CD4-positive, alpha-beta T cell treated with Interleukin-4 for 4 hours (primary cell): ENCODE measurements at places on chromosomes 12 and 14.
A peak's percentile ranks its signal among the peaks of the same experiment; 100 is the strongest.

- DNase-seq = peak; percentile 71
Observed at GRCh38 chr14:96424109-96424989, 32.4 kb downstream of the AK7 start.

DNA sequence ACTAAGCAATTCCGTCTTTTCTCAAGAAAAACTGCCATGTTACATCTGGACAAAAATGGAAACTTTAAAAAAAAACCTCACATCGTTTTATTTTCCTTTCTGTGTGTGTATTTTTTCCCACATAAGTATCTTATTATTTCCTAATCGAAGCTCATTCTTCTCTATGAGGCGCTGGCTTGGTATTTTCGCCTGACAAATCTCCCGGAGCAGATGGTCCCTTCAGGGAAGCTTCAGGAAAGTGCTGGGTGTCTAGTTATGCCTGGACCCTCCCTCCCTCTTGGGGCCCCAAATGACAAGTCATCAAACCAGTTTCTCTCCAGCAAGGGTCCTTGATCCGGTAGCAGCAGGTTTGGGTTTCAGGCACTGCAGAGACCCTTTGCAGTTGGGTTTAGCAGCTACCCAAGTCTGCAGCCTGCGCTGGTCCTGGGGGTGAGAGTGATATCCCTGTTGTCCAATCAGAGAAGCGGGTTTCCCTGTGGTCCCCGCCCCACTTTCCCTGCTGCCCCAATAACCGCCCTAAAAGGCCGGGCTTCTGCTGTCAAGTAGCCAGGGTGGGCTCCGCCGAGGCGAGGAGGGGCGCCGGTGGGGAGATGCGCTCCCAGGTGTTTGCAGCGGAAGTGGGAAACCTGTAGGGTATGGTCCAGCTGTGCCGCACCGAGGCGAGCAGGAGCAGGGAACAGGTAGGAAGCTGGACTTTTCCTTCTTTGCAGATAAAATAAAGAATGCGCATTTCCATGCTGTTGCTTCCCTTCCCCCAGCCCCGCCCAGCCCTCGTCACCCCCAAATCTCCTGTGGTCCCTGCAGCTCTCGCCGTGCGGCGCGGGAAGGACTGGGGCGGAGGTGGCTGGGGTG is at the start of gene CNTN1:
TSS of gene CNTN1 (plus strand) at position 527 of the 852 bp plus-strand sequence.
- no peak for DNase-seq

DNA sequence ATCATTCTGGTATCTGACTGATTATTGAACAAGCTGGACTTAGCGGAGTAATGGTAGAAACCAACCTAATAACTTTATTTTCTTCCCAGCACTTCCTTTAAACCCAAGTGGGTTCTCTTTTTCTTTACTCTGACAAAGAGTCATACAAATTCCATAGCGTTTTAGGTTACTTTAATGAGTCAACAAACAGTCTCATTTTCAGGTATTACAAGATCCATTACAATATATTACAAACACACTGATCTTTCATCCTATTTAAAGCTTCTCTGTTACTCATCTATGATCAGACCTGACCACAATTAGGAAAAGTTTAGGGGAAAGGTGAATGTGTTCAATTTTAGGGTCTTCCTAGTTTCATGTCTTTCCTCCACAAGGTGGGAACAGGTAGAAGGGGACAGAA is 39.4 kb upstream of the PTPRQ start:
- no peak for DNase-seq

DNA sequence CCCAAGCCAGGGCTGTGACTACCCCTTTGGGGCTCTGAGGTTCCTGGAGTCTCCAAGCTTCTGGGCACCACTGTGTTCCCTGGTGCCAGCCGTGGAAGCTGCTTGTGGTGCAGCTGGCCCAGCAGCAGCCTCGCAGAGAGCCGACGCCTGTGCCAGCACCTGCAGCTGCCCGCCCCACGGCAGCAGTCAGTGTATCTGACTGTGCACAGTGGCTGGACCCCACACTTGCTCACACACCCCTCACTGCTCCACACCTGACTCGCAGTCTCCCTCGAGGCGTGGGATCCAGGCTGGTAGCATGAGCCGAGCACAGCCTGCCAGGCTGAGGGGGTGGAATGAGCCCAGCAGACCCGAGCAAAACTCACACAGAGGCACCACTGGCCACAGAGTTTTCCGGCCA is 325.2 kb downstream of the PCNX1 start:
- no peak for DNase-seq

GRCh38 chr14:31947680-31948595 is 129.2 kb upstream of the ARHGAP5 start:
- DNase-seq = no peak

DNA sequence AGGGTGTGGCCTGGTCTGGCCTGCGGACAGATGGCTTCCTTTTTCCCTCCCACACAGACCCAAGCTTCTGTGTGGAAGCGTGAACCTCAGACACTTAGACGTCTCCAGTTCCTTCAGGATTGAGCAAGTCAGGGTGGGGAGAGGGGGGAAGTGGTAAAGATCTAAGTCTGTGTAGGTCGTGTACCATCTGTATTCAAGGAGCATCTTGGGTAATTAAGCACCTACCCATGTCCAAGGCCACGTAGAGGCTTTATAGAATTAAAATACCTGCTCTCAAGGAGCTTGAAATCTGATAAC is 1.7 kb downstream of the AVIL start:
- DNase-seq = no peak

- DNase-seq = no peak
Observed at GRCh38 chr14:63725786-63726460, 1.9 kb downstream of the SGPP1 start.

- DNase-seq = no peak
Observed at GRCh38 chr14:96105926-96106441, 66.8 kb downstream of the C14orf132 start.

DNA sequence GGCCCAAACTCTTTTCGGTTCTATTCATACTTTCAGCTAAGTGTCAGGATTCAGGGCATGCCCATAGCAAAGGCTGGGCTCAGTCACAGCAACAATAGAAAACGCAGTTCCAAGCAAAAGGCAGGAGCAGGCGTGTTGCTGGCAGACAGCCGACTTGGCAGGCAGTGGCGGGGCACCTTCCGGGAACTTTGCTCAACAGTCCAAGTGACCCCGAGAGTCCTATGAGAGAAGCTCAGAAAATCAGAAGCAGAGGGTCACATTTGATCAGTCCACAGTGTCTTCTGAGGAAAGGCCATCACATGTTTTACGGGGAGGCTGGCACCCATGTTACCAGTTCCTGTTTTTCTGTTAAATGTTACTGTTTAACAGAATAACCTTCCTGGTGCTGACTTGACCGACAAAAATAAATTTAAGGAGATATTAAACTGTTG is 115.0 kb downstream of the DACT1 start:
- DNase-seq = no peak

- peak; percentile 82 for DNase-seq
Observed at GRCh38 chr14:20469890-20470602, 840 bp downstream of the PNP start.

DNA sequence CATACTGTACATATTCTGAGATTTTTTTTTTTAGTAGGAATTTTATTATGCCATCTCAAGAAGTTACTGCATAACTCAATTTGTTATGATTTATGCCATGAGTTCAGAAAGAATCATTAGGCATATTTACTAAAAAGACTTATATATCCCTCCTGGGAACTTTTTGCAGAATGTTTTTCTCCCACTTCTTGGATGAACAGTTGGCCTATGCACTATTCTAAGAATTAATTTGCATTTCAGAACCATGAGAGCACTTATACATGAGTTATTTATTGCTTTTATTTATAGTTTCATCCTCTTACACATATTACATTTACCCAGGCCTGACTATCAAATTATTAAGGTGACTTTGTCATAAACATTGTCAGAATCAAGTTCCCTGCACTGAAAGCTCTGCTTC is 6.3 kb upstream of the LRIG3 start:
- no peak for DNase-seq

GRCh38 chr12:25438638-25439037 is 114.4 kb downstream of the LMNTD1 start:
- DNase-seq = no peak

- DNase-seq = no peak
Observed at GRCh38 chr14:96894966-96895365, 97.8 kb downstream of the VRK1 start.

DNA sequence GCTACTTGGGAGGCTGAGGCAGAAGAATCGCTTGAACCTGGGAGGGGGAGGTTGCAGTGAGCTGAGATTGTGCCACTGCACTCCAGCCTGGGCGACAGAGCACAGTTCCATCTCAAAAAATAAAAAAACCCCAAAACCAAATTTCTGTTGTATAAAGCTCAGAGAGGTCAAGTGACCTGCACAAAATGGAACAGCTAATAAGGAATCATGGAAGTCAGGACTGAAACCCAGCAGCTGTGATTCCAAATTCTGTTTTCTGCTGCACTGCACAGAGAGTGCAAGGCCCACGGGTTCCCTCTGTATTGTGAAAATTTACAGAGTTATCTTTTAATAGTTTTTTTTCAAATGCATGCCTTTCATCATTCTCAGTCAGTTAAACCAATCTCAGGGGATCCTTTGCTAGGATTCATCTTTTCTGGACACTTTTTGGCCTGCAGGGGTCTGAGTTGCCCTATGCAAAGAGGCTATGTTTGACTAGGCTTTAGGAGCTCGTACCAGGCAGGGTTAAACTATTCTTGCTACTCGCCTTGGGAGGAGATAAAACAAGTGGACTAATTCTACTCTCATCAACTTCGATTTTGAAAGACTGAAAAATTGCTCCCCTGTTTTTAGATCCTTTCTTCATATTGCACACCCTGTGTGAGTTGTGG is 26.1 kb upstream of the AACS start:
- DNase-seq = no peak

DNA sequence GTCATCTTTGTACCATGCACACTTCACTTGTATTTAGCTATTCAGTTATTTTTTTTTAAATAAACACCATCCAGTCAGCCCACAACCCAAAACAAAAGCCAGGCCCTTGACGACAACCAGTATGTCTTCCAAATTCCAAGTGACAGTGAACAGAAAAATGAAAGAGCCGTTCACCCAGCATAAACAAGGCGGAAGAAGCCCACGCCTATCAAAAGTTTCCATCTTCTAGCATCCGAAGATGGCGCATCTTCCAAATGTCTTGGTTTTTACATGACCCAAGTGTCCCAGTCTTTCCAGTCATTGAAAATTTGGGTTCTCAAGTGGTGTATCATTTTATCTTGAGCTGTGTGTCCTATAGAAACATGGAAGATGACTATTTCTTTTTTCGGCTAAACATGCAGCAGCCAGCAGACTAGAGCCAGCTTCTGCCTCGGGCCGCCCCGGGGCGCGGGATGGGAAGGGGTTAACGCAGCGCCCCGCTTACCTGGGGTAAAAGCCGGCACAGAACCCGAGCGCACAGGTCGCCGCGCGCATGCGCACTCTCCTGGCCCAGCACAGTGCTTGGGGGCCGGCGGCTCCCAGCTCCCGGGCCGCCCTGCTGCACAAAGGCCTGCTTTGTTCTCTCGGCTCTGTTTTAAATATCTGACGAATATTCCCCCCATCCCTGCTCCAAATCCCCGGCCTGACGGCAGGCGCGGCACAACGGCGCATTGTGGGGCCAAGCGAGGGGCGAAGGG is 164.8 kb downstream of the ZFP36L1 start:
- DNase-seq = peak; percentile 40

DNA sequence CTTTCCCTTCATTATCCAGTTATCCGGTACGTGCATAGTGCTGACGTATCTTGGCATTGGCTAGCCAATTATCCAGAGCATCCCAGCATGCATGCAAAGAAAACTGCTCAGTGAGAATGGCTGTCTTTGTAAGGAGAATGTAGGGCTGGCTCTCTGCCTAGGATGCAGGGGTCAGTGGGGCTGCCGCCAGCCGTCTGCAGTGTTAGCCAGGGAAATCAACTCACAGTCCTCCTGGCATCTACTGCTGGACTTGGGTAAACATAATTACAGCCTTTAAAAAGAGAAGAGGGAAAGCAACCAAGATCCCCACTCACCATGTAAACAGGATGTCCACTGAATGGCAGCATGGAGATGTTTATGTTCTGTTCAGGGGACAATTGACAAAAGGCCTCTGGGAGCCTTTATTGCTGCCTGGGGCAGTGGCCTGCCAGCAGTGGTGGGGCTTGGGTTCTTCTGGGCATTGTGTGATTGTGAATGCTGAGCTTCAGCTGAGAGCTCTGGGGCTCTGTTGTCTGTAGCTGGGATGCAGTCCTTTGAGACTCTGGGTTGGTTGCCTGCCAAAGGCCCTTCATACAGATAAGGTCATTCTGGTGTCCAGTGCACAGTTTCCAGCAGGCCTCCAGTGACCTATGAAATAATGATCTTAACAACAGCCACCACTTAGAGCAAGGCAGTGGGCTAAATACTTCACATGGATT is 121.8 kb downstream of the TBC1D30 start:
- no peak for DNase-seq

DNA sequence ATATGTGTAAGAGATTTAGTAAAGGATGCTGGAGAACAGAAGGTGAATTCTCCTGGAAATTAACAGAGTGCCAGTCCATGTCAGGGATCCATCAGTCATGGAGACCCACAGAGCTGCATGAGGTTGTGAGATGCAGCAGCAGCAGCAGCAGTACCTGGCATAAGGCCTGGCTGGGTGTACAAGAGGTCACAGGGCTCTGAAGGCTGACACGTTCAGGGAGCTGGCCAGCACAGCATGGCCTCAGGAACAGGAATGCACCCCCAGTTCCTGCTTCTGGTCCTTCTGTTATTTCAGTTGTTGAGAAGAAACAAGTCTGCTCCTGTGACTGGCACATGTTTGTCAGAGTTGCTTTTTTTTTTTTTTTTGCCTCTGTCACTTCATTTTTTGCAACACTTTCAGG is 210.8 kb downstream of the CNTN1 start:
- no peak for DNase-seq

- peak; percentile 32 for DNase-seq
Observed at GRCh38 chr14:70658899-70659298, 17.2 kb downstream of the TTC9 start.

DNA sequence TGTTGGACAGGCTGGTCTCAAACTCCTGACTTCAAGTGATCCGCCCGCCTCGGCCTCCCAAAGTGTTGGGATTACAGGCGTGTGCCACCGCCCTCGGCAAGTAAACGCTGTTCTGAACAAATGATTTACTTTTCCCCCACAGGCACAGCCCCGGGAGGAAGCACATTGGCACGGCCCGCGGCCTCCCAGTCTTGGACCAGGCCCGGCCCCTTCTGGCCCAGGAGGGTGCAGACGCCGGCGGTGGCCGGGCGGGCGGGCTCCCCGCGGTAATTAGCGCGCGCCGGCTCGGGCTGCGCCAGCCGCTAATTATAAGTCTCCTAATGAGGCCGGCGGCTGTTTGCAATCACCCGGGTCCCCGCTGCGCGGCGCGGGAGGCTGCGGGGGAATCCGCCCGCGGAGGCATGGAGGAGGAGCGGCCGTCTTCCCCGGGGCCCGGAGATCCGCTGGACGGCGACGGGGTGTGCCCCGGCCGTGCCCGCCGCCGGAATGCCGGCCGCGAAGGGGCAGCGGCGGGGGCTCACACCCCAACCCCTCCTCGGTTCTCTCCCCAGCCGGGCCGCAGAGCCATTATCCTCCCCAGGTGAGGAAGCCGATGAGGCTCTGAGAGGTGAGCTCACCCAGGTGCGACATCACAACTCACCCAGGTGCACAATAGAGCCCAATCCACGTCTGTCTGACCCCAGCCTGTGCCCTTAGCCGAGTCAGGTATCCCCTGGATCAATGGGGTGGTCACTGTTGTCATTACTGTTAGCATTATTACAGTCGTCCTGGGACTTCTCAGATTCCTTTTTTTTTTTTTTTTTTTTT is 3.3 kb upstream of the POP5 start:
- peak; percentile 45 for DNase-seq
